Kidney tubule cell (primary cell): ENCODE measurements at places on chromosomes 4 and X.

- DNase-seq: peak; percentile 82
These were observed 605 bp downstream of the ANXA5 start for GRCh38 chr4:121696170-121696580.

- DNase-seq: no peak
These were observed 39.0 kb downstream of the FRMD7 start for GRCh38 chrX:132088864-132089263.

- no peak for DNase-seq
These were observed 129.6 kb upstream of the NALF2 start for GRCh38 chrX:69374569-69374968.

- DNase-seq: no peak
These were observed 46.1 kb upstream of the CITED1 start for GRCh38 chrX:72351606-72352334.

GRCh38 chrX:41236629-41237028 is 97.3 kb upstream of the DDX3X start:
- DNase-seq: no peak

- DNase-seq: no peak
These were observed 39.7 kb downstream of the MSN start for GRCh38 chrX:65707151-65707550.

- DNase-seq: no peak
These were observed 208.8 kb downstream of the GRIA3 start for GRCh38 chrX:123392921-123393320.

GRCh38 chr4:88211473-88212252 is 53.2 kb upstream of the ABCG2 start:
- peak; percentile 56 for DNase-seq

DNA sequence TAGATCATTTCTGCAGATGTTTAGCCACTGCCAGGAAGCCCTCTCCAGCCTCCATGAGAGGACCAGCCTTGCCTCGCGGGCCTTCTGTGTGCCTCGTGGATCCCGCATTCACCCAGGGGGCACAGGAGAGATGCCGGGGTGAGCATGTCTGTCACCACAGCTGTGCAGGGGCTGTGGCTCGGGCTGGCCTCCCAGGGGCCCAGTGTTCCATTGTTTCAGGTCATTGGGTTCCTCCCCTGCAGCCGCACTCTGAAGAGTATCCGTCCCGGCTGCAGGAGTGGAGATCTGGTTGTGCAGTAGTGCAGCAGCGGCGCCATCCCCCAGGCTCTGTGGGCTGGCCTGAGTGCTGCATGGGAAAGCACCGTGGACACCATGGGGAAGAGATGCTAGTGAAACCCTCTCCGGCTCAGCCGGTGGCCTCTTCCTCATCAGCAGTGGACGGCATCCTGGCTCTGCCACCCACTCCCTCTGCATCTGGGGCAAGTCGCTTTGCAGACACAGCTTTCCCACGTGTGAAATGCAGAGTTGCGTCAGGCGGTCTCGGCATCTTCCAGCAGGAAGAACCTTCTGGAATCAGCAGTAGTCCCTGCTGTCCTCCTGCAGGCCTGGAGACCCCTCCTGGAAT is 29.1 kb downstream of the TBC1D14 start:
- no peak for DNase-seq

DNA sequence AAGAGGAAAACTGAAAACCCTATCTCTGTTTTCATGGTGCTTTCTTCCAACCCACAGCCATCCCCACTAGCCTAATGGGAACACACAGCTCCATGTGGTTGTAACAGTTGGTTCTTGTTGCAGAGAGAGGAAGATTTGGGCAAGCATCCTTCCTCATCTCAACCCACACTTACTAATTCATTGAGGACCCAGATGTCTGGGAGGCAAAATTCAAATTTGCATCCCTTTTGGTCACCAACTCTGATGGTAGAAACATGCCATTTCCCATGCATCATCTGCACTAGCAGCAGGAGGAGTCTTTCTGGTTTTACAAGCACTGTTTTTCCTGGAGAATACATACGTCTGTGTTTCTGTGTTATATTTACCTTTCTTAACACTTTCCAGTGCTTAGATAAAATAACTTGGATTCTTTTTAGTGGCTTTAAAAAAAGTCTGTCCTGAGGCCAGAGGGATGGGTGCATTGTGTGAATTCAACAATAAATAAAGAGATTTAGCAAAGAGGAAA is 301.0 kb downstream of the KCTD8 start:
- no peak for DNase-seq

DNA sequence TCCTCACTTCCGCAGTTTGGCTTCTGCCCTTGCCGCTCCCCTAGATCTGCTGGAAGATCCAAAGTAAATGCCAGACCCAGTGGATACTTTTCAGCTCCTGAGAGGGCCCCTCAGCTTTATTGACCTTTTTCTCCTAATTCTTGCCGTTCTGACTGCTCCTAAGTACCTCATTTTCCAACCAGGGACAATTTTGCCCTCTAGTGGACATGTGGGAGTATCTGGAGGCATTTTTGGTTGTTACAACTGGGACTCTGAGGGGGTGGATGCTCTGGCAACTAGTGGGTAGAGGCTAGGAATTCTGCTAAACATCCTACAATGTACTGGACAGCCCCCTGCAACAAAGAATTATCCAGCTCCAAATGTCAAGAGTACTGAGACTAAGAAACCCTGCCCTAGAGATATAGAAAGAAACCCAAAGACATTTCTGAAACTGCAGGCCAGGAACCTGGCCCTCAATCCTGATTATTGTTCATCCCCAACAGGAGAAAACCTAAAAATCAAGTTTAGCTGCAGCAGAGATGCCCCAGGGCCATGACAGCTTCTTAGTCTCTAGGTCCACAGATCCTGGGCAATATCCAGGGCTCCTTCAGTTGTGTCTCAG is 3.4 kb downstream of the TEX13B start:
- peak; percentile 33 for DNase-seq

- no peak for DNase-seq
These were observed 27.1 kb downstream of the PAK3 start for GRCh38 chrX:111123125-111123524.

GRCh38 chrX:49059681-49060085 is 884 bp downstream of the CCDC120 start:
- DNase-seq: peak; percentile 39

DNA sequence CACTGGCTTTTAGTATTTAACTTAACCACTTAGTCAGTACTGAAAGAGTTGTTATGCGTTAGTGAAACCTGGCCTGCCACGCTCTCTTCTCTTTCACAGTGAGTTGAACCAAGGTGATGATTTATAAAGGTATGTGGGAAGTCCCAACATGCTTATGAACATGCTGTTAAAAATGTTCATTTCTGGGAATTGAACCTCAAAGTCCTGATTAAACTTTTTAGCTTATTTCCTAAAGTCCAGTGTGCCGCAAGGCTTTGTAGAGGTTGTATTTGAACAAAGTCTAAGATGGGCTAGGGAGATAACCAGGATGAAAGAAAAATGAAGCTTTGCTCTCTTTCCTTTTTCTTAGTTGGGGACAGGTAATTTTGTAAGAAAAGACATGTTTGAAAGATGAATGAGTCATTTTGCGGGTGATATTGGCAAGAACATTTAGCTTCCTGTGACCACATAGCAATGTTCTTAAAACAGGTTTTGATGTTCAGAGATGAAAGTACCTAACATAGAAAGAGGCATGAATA is 270.3 kb downstream of the DTHD1 start:
- DNase-seq: no peak

DNA sequence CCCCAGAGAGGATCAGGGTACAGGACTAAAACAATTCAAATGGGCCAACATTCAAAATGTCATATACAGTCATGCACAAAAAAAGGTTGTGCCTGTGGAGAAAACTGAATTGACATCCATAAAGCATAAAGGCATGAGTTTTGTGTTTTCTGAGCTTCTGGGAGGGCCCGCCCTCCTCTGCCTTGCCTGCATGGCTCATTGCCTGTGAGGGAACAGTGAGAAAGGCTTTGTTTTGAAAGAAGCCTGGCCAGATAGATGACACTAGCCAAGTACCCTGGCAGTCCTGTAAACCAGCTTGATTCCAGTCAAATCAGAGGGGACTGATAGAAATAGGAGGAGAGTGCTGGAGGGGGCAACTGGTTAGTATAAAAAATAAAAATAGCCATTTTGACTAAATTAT is 194.3 kb downstream of the KIT start:
- no peak for DNase-seq

- no peak for DNase-seq
These were observed 109.1 kb downstream of the RBM47 start for GRCh38 chr4:40520533-40520932.

DNA sequence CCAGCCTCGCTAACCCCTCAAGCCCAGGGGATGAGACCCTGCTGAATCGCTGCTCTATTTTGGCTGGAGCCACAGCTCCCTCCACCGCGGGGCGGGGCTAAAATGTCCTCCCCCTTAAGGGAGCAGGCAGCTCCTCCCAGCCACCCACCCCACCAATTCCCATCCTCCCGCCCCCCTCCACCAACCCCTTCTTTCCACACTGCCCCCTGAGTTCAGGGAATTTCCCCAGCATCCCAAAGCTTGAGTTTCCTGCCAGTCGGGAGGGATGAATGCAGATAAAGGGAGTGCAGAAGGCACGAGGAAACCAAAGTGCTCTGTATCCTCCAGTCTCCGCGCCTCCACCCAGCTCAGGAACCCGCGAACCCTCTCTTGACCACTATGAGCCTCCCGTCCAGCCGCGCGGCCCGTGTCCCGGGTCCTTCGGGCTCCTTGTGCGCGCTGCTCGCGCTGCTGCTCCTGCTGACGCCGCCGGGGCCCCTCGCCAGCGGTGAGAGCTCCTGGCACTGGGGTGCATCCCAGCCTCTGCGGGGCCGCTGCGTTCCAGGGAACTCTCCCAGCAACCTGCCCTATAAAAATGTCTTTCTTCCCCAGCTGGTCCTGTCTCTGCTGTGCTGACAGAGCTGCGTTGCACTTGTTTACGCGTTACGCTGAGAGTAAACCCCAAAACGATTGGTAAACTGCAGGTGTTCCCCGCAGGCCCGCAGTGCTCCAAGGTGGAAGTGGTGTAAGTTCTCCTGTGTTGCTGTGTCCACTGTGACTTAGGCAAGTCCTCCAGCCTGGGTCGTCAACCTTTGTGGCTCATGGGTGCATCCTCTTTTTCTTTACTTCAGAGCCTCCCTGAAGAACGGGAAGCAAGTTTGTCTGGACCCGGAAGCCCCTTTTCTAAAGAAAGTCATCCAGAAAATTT is at the start of gene CXCL6:
TSS of gene CXCL6 (plus strand) at position 306 of the 907 bp plus-strand sequence. CDS start at position 379, 73 bp downstream.
- peak; percentile 51 for DNase-seq

GRCh38 chr4:138510053-138510452 is 267.9 kb upstream of the SLC7A11 start:
- DNase-seq: no peak

DNA sequence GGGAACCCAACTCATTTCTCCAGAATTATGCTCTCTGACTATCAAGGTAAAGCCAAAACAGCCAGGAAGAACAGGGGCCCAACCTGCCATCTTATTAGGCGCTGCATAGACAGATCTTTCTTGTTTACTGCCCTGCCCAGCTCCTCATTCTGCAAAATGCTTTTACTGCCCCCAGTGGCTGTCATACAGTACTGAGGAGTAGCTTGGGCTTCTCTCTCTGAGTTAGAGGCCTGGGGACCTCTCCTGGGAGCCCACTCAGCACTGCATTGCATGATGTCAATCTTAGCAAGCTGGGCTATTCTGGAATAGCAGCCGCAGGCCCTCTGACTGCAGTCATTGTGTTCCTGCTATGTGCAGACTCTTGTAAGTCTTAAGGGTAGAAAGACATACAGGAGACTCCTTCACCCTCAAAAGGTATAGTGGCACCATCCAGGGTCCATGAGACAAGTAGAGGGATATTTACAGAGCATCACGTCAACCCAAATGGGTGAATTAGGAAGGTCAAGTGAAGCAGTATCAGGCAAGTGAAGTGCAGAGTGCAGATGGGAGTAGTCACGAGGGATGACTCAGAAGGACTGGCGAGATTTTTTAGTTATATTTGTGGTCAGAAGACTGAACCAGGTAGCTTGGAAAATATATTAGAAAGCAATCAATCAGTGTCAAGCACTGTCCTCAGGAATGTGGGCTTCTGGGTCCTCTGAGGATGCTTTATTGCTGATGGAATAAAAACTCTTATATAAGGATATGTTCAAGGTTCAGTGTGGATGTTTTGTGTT is 294.1 kb upstream of the SFRP2 start:
- DNase-seq: peak; percentile 80

GRCh38 chrX:18949291-18949943 is 34.5 kb downstream of the PHKA2 start:
- DNase-seq: no peak

DNA sequence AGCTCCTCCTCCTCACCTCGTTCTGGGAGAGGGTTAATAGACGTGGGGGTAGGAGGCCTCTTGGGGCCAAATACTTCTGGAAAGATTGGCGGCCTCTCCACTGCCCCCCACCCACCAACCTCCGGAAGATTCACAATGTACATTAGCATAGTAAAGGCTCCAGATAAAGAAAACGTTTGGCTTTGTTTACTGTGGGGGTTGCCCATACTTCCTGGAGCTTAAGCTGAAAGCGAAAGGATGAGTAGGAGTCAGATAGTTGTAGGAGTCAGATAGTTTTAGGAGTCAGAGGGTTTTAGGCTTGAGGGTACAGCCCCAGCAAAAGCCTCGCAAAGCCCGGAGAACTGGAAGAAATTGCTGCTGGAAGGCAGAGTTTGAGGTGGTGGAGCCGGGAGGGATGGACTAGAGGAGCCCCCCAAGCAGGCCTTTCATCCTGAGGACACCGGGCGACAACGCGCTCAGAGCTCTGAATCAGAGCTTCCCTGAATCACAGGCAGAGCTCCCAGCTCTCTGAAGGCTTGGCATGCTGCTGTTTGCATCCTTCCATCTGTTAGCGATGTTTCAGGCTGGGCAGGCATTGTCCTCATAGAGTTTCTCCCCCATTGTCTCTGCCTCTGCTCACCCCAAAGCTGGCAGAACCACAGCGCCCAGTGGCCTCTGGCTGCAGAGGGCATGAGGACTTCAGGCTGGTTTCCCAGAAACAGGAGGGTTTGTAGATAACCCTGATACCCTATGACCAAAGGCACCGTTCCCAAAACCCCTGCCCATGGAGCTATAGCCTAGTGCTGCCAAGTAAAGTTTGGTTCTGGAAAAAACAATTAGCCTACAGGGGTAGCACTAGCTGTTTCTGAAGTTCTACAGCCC is 280.7 kb downstream of the BCOR start:
- DNase-seq: no peak

DNA sequence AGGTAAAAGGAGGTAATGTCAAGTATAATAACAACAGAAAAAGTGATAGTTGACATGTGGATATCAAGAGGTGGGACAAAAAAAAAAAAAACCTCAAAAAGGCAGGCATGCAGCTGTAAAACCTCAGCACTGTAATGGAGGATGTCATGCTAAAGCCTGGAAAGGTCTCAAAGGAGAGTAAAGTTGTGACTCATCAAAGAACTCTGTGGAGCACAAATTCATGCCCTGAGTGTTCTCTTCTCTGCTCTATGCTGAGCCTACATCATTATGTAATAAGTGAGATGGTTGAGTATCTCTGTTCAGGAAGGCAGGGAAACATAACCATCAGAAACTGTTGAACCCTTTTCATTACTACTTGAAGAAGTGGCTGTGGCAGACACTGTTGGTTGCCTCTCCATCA is 597.8 kb downstream of the BCOR start:
- peak; percentile 29 for DNase-seq

DNA sequence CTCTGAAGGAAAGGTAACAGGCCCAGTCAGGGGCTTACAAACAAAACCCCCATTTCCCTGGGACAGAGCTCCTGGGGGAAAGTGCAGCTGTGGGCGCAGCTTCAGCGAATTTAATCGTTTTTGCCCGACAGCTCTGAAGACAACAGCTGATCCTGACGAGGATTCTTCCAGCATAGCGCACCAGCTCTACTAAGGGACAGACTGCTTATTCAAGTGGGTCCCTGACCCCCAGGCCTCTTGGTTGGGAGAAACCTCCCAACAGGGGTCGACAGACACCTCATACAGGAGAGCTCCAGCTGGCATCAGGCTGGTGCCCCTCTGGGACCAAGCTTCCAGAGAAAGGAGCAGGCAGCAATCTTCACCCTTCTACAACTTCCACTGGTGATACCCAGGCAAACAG is 486.7 kb downstream of the PRR32 start:
- no peak for DNase-seq
